ENCODE measurements at places on chromosomes 3 and 15.

DNA sequence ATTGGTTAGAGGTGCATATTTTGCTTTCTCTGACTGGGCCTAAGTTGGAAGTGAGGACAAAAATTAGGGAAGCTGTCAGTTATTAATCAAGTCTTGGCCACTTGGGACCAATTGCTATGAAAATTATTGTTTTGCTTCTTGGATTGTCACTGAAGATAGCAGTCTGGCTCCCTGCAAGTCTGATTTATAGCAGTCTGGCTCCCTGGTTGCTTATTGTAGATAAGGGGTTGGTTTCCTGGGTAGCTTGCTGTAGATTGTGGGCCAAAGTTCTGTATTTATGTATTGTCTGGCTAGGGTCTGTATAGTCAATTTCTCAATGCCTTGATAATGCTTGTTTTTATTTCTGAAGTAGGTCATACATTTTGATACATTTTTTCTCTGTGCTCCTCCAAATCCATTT lies 13.3 kb upstream of the DRD3 start:
- DNase-seq: no peak

DNA sequence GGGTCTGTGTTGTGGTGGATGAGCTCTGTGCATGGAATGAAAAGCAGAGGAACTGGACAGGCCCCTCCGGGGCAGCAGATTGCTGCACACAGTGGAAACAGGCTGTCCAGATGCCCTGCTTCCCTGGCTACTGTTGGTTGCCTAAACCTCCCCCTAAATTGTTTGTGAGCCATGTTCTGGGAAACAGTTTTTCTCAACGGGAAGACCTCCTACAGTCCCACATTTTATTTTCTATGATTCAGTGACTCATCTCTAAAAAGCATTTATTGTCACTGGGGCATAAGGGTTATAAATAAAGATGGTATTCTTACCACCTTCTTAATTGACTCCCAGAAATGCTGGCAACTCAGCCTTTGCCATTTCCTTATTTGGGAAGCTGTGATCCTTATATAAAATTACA lies 20.3 kb upstream of the PTPN9 start:
- DNase-seq: no peak

DNA sequence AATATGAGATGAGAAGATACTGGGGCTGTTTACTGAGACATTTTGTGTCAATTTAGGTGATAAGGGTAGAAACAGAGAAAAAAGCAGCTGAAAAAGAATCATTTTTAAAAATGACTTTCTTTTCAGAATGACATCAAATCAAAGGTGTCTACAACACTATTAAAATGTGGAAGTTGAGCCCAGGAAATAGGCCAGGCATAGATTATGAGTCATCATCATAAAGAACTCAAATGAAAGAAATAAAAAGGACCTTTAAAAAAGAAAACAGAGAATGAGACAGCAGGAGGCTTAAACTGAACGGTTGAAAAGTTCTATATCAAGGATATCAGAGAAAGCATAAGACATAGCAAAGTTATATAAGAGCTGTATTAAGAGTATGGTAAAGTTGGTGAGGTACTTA lies 442.5 kb downstream of the CNTN6 start:
- no peak for DNase-seq

GRCh38 chr3:123476967-123477750 lies 28.3 kb upstream of the ADCY5 start:
- DNase-seq: no peak

DNA sequence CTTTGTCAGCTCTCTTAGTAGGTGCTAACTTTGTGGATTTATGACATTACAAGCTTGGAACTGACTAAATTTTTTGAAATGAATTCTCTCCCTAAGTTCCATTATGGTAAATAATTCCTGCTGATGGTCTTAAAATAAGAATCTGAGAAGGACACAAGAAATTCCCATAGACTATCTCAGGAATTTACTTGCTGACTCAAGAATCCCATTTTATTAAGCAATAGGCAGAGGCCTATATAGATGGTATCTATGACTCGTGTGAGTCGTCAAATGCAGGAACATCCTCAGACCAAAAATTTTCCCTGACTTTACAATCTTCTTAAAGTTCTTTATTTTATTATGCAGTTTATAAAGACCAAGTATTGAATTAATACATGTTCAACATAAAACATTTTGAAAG lies 30.7 kb upstream of the CBLB start:
- DNase-seq: no peak

DNA sequence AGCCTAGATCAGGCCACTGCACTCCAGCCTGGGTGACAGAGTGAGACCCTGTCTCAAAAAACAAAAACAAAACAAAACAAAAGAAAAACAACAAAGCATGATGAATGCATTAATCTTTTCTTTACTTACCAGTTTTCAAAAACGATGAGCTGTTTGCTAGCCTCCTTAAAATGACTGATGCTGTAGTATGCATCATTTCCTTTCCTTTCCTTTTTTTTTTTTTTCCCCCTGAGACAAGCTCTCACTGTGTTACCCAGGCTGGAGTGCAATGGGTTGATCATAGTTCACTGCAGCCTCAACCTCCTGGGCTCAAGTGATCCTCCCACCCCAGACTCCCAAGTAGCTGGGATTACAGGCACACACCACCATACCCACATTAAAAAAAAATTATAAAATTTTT lies 202.0 kb downstream of the ADAMTSL3 start:
- DNase-seq: no peak

DNA sequence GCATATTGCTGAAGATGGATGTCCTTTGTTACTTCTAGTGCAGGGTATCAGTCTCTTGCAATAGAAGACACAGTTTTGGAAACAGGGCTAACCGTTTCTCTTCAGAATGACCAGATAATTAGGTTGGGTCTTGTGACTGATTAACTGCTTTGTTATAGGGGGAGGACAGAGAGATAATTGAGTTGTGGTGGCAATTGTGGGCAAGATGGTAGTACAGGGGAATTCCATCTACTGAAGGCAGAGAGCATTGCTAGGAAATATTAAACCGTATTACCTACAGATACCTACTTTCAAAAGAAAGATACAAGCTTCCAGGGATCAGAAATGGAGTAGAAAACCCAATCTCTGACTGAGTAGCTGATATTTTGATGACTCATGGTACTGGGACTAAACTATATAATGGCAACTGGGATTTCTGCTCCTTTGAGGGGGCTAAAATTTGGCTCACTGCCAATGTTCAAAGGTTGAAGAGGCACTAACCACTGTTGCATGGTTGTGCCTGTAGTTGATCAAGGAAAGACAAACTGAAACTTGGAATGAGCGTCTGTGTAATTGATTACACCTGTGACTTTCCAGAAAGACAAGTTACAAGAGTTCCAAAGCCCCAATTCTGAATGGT lies 4.2 kb downstream of the PRR23B start:
- no peak for DNase-seq

GRCh38 chr15:70179309-70179892 lies 81.7 kb upstream of the TLE3 start:
- no peak for DNase-seq

DNA sequence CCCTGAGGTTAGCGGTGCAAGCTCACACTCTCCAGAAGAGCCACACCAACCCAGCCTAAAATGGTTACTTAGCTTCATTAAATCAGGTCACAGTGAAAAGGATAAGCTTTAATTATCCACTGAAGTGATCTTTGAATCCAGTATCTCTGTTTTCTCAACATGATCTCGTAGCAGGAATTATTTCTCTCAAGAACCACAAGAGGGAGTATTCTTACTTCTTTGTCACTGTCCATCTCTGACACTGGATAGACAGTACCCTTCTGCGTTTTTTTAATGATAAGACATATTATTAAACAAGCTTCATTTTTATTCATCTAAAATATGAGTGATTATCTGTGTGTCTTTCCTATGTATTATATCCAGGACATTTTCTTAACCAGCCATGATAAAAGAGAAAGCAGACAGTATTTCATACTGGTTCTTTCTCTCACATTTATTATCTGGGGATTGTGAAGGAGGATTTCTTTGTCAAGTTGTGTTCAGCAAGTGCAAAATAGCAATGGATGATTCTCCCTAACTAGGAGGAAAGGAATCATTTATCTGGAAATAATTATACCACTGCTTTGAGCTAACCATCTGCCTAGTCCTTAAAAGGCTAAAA lies 105.4 kb upstream of the CCDC54 start:
- no peak for DNase-seq

- no peak for DNase-seq
Measured at GRCh38 chr3:17412950-17413530, 329.4 kb downstream of the TBC1D5 start.

DNA sequence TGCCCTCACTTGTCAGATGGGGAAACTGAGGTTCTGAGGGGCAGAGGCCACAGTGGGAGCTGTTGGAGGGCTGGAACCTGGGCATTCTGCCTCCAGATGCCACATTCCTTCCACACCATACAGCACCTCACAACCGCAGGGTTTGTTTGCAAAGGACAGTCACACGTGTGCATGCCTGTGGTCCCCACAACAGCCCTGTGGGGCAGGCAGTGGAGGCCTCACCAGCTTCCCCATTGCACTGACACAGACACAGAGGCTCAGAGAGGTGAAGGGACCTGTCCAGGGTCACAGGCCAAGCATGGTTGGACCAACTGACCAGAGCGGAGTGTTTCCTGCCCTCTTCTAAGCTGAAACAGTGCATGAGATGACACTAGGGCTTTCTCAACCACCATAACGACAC lies 75.2 kb upstream of the SEC13 start:
- no peak for DNase-seq

DNA sequence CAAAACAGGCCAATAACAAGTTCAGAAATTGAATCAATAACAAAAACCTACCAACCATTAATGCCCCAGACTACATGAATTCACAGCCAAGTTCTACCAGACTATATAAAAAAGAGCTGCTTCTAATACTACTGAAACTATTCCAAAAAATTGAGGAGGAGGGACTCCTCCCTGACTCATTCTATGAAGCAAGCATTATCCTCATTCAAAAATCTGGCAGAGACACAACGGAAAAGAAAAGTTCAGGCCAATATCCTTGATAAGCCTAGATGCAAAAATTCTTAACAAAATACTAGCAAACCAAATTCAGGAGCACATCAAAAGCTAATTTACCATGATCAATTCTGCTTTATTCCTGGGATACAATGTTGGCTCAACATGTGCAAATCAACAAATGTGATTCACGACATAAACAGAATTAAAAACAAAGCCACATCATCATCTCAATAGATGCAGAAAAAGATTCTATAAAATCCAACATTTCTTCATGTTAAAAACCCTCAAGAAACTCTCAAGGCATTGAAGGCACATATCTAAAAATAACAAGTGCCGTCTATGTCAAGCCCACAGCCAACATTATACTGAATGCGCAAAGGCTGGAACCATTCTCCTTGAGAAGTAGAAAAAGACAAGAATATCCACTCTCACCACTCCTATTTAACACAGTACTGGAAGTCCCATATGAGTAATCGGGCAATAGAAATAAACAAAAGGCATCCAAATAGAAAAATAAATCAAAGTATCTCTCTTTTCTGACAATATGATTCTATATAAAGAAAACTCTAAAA lies 573.6 kb upstream of the GRM7 start:
- no peak for DNase-seq

GRCh38 chr15:90705212-90705611 lies 11.9 kb upstream of the BLM start:
- DNase-seq: no peak

GRCh38 chr3:35745802-35746484 lies 106.6 kb downstream of the ARPP21 start:
- no peak for DNase-seq

- DNase-seq: no peak
Measured at GRCh38 chr3:83948771-83949170, 1010.0 kb upstream of the CADM2 start.

DNA sequence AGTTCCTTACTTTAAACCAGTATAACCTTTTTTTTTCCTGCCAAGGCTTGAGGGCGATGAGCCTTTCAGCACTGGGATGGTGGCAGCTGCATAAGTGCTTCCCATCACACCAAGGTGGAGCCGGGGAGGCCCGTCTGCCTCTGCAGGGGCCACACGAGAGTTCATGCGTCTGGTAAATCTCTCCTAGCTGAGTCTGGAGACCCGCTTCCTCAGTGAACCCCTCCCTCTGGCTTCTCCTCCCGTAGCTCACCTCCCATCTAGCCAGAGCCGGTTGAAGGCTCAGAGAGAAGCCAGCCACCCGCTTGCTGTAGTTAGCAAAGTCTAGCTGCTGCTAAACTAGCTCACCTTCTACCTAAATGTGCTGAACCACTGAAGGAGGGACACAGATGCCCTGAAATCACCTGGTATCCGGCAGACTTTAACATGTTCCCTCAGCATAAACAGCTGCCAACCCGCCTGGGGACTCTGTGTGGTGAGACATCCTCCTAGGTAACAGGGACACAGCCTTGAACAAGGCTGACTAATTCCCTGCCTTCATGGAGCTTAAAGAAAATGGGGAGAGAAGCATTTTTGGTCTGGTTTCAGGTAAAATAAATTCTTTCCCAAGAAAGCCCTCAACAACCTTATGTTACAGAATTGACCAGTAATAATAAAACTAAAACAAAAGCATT lies 42.9 kb downstream of the RLBP1 start:
- no peak for DNase-seq

DNA sequence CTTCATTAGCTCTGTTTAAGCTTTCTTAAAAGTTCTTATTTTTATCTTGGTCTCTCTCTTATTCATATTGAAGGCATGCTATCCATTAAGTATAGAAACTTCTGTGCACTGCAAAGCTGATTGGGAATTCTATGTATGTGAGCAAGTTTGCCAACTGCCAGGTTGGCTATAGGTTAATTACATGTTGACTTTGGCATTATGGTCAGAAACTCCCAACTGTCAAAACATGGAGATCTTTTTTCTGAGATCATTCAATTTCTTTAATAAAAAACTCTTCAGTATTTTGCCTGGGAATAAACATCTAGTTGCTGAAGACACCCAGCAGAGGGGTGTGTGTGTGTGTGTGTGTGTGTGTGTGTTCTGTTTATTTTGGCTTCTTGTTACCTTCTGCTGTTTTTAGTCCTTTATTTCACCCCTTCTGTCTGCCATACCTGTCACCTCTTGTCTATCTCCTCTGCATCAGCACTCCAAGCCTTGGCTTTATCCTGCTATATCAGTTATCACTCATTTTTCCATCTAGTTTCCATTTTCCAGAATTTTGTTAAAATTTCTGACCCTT lies 1.3 kb upstream of the ARL14 start:
- DNase-seq: no peak

GRCh38 chr15:74272812-74273211 lies 36.7 kb downstream of the CCDC33 start:
- no peak for DNase-seq

DNA sequence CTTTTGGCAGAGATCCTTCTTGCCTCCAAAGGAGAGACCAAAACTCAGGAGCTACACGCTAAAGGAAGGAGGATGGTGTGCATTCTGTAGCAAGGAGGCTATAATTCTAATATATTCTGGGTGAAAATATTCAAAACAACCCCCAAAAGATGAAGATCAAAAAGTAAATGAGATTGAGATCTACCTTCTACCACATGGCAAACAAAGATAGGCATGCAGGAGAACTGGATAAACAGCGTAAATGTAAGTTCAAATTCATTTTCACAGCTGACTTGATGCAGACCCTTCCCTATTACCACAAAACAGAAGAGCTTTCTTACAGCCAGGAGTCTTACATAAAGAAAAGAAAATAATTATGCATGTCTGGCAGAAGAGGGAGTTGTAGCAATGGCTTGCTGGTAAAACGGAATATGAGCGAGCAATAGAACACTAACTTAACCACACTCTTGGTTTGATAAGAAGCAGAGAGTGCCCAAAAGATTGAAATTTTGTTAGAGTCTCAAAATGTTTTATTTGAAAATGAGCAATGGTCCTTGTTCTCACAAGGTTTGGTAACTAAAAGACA lies 272.7 kb downstream of the MECOM start:
- DNase-seq: no peak

GRCh38 chr3:94359996-94360395 lies 297.1 kb downstream of the NSUN3 start:
- no peak for DNase-seq

GRCh38 chr3:176978441-176978840 lies 218.8 kb downstream of the TBL1XR1 start:
- no peak for DNase-seq

Measured in NCI-H187 (cell line).